ENCODE measurements at places on chromosomes 13 and 19.
A peak's percentile ranks its signal among the peaks of the same experiment; 100 is the strongest.

- DNase-seq = no peak
Measured at GRCh38 chr19:29366757-29367156, 153.8 kb upstream of the UQCRFS1 start.

DNA sequence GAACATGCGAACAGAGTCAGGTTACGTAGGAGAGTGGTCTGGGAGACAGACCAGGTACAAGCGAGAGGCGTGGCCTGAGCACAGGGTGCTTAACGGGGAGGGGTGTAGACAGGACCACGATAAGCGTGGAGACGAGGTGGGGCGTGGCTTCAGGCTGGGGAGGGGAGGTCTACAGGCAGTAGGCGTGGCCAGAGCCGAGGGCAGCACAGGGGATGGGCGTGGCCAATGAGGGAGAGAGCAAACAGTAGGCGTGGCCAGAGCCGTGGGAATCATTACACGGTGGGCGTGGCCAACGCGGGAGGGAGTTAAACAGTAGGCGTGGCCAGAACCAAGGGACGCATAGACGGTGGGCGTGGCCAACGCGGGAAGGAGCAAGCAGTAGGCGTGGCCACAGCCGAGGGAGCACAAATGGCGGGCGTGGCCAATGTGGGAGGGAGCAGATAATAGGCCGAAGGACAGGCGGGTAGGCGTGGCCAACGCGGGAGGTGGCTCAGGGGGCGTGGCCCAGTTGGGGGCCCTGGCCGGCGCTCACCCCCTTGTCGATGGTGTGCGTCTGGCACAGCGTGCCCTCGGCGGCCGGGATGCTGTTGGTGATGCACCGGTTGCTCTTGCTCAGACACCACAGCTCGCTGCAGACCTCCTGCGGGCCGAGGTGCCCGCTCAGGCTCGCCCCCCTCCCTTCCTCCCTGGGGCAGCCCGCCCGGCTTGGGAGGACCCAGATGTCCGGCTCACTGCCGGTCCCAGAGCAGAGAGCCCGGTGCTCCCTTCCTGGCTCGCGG, 15.2 kb upstream of the MYO1F start:
- no peak for DNase-seq

DNA sequence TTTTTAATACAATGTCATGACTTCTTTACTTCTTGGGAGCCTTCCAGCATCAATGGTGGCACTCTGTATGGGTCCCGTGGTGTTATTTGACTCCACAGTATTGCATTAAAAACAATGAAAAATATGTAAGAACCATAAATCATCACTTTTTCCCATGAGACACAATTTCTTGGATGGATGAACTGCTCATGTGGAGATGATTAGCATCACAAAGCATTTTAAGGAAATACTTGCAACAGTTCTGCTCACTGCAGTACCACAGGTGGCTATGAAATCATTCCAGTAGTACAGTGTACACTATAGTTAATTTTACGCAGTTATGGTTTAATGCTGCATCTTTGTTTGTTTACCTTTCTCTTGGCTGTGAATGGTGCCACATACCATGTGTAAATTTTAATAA, 37.2 kb upstream of the C1QTNF9B start:
- no peak for DNase-seq

DNA sequence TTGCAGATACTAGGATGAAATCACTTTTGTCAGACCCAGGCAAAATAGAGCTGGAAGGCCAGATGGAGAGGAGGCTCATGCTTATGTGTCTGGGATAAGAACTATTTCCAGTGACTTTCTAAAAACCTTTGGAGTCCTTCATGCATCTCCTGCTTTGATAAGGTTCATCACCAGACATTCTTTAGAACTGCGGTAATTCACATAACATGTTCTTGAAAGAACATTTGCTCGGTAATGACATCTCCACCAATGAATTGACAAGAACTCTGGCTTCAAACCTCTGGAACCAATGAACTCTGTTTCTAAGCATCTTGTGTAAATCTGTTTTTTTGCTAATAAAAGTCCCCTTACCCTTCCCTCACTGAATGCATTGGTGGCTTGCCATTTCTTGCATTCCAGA, 112.0 kb upstream of the KL start:
- DNase-seq = no peak

DNA sequence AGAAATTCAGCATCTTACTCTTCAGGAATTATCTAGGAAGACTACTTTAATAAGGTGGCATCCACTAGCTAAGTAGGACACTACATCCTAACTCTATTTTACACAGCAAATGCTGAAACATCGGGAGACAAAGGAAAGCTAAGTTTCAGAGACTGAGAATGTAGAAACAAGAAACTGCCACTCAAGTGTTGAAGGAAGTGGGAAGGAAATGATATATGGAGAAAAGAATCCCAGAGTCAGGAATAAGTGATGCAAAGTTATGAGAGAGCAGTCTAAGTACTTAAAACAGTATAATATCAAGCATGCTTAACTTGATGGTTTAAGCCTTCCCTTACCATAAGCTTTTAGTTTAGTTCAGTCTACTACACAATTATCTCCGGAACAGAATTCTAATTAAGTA, 52.4 kb downstream of the RBM26 start:
- DNase-seq = no peak

GRCh38 chr13:68304286-68304893, 1074.3 kb upstream of the PCDH9 start:
- no peak for DNase-seq

GRCh38 chr13:101959016-101959415, 442.8 kb downstream of the FGF14 start:
- DNase-seq = no peak

- DNase-seq = no peak
Measured at GRCh38 chr13:43315522-43315921, 292.1 kb downstream of the DNAJC15 start.

DNA sequence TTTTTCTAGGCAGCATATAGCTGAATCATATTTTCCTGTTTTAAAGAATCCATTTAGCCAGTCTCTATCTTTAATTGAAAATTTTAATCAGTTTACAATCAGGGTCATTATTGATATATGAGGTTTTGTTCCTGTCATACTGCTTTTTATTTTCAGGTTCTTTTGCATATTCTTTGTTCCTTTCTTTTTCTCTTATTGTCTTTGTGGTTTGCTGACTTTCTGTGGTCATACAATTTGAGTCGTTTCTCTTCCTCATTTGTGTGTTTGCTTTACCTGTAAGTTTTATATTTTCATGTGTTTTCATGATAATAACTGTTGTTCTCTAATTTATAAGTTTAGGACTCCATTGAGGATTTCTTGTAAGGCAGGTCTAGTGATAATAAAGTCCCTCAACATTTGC, 812.6 kb downstream of the DACH1 start:
- peak; percentile 7 for DNase-seq

DNA sequence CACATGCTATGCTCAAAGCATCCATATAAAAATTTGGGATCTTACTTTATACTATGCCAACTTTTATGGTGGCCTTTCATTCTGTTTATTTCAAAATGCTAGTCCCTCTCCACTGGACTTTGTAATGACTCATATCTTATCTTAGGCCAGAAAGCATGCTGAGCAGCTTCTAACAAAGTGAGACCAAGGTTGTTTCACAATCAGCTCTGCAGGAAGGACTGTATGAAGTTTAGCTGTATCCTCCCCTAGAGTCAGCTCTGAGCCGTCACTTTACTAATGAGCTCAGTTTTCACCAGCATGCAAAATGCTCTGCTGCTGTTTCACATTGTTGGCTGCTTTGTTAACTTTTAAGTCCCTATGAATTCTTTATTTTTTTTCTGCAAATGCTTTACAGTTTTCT, 1608.8 kb downstream of the OLFM4 start:
- DNase-seq = no peak

DNA sequence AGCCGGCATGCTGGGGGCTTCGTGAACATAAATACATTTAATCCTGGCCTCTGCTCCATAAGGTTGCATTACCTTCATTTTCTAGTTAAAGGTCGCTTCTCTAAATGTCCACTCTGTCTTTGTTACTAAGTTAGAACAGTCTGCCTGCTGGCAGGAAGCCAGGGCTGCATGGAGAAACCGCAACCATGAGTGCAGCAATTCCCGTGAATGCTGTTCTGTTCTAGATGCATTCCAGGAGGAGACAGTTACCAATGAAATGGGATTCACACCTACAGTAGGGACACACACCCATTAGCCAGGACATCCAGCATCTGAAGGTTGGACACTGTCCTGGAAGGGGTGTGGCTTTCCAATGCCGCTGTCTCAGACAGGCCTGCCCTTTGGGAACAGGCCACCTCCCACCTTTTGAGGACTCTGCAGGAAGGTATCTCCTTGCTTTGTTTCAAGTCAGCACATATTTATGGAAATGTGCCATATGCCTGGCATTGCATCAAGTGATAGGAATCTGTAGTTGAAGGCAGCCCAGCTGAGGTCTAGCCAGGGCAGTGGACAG, 129.7 kb downstream of the SLC7A1 start:
- no peak for DNase-seq

- no peak for DNase-seq
Measured at GRCh38 chr13:111359237-111359915, 38.9 kb downstream of the TEX29 start.

DNA sequence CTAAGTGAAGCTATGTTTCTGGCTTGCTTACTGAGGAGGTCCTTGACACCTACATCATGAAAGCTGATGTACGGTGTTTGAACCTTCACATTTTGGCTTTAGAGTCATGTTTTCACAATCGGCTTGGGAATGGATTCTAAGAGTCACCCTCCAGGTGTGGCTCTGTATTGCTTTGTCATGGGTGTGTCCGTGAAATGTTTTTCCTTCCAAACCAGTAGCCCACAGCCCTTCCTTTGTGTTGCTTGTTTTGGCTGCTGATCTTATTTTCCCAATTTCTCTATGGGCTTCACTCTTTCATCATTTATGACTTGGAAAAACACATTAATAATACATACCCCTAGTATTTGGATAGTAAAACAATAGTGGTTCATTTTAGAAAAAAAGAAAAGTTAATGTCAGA, 240.6 kb downstream of the GGACT start:
- DNase-seq = no peak

DNA sequence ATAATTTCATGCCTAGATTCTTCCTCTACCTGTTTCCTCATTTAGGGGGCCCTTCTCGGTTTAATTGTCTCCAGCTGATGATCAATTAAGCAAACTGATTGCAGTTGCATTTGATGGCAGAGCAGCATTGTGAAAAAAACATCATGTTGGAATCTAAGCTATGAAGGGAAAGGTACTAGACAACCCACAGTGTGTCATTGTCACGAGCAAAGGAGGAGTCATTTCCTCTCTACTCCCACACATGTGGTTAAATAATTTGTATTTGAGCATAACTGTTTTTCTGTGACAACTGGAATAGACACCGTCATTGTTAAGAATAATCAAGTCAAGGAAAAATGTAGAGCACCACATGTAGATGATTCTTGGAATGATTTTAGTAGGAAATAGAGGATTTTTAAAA, 240.3 kb downstream of the DCT start:
- no peak for DNase-seq
